ENCODE measurements at places on chromosomes 2 and 18. TPM values are rescaled to one million over a fixed set of nuclear protein-coding genes. Genes with fewer than 3 reads are reported as not detected.

DNA sequence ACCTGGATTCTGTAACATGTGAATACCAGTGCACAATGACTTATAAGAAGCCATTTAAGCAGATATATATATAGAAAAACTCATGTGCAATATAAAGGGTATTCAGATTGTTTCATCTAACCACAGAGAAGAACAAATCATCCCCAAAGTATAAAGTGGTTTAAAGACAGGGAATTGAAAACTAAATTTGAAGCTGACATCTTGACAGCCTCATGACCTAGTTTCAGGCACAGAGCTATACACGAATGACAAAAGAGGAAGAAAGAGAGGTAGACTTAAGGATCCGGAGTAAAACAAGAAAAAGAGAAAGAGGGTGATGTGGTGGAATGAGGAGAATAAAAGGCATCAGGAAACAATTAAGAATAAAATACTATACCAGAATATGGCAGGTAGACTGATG is 194.5 kb downstream of the EPHA4 start:
- H3K36me3 ChIP-seq, result no peaks in the 10 kb centered on the region
- no peak for DNase-seq

- no peak for DNase-seq
- H3K27me3 ChIP-seq, result no peaks in the 10 kb centered on the region
- no peak overlapping the region for H3K4me3 ChIP-seq
- H3K27ac ChIP-seq, result no peak overlapping the region
- H3K36me3 ChIP-seq, result no peaks in the 10 kb centered on the region
These were observed 36.7 kb downstream of the MCFD2 start for GRCh38 chr2:46878886-46879285.

DNA sequence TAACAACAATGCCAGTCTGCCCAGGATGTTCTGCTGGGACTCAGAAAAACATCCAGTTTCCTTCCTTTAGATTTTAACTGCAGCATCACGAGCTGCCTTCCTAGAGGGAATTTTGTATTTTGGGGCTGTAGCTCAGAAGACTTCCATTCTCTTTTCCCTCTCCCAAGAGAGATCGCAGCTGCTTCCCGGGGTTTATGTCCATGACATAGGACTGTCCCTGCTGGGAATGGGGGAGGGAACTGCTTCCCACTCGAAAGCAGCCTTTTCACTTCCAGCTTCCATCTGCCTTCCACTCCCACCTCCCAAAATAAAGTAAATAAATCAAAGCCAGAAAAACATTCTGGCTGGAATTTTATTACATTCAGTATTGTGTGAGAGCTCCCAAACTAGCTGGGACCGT is 52.4 kb downstream of the LIMS1 start:
- H3K27ac ChIP-seq, result no peak overlapping the region
- no peaks in the 10 kb centered on the region for H3K27me3 ChIP-seq
- H3K36me3 ChIP-seq, result peaks cover 1% of the 10 kb centered on the region
- no peak for DNase-seq

CXCR1 gene
- total RNA-seq, result 0.19 TPM

MTERF4 gene
- total RNA-seq, result 88.1 TPM
